ENCODE measurements at places on chromosomes 2 and 18.

DNA sequence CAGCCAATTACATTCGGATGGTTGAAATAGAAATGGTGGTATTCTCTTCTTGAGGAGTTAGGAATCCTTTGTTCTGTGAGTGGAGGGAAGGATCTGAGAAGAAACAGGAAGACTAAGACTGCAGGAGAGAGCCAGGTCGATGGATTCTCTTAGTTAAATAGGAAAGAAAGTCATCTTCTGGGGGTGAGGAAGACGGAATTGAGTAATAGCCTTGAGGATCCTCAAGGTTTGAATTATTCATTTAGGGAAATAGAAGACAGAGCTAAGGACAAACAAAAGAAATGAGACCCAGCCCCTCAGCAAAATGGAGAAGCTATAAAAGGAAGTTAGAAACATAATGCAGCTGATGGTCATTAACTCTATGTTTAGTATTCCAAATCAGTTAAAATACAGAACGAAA is 1.8 kb downstream of the LAPTM4A start:
- peak; percentile 48 for DNase-seq

DNA sequence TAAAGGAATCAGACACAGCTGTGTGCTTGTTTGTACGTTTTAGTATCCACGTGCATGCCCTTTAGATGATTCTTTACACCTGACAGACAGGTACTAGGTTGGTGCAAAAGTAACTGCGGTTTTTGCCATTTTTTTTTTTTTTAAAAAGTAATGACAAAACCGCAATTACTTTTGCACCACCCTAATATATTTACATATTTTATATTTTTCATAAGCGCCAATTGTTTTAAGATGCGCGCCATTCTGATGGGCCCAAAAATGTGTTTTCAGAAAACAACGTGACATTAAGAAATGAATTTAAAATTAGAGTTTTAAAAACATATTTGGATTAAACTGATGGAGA is 972 bp upstream of the COBLL1 start:
- DNase-seq = no peak

- DNase-seq = peak; percentile 14
Observed at GRCh38 chr18:7980656-7981055, 413.5 kb downstream of the PTPRM start.

GRCh38 chr2:55152475-55153412 is 79.3 kb downstream of the CLHC1 start:
- DNase-seq = no peak

- DNase-seq = no peak
Observed at GRCh38 chr2:55180374-55180773, 51.7 kb downstream of the CLHC1 start.

- DNase-seq = peak; percentile 84
Observed at GRCh38 chr2:143891879-143892308, 628.0 kb downstream of the ZEB2 start.

DNA sequence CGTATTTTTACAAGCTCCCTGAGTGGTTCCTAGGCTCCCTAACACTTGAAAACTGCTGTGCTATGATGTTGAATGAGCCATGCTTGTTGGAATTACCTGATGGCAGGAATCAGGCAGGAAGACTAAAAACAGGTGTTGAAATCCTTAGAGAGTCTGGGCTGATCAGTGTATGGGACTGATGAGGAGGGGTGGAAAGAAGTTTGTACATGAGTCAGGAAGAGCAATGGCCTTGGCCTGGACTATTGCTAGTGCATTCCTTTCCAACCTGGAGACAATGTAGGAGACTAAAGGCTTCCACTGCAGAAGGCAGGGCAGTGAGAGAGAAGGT is 25.0 kb upstream of the TMBIM1 start:
- no peak for DNase-seq

DNA sequence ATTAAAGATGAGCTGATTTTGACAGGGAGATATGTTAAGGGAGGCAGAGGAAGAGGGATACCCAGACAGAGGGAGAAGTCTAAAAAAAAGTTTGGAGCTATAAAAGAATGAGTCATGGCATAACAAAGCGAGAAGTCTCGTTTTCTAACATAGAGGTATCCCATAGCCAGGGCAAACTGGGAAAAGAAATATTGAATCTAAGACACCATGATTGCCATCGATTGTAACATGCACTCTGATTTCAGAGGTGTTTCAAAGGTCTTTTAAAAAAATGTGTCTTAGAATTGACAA is 110.7 kb downstream of the MDH1 start:
- DNase-seq = no peak

DNA sequence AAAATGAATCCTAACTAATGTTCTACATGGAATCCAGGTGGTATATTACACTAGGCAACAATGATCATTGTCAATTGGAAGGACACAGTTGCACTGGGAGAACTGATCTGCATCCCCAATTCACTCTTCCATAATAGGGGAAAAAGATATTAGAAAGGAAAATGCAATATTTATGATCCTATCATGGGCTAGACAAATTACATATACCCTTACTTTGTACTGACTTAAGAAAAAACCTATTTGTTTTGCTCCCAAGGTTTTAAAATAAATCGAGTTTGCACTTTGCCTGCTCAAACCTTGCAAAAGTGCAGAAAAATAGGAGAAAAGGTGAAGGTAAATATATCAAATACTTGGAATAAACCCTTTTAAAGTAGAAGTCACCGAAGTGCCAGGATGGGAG is 11.0 kb upstream of the PAX3 start:
- no peak for DNase-seq

DNA sequence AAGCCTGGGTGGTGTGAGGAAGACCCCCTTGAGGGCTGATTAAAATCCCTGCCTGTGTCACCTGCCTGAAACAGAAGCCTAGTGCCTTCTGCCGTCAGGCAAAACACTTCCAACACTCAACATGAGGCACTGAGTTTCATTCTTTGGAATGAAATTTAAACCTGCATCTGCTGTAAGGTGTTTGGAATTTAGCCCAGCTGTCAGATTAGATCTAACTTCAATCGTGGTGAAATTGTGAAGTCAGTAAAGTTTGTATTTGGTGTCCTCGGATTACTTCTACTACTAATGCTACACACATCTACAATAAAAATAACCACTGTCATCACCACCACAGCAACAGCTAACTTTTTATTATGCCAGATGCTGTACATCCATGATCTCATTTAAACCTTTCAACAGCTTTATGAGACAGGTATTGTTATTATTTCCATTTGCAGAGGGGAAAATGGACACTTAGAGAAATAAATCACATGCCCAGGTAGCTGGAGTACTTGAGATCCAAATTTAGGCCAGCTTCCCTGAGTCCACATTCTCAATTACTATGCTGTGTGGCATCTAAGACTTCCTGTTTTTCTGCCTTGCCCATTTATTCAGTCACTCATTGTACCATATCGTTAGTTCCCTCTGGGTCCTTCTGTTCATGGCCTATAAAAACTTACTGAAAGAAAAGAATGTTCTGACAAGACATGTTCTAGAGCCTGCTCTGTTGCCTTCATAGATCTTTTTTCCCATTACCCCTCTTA is 98.2 kb upstream of the GCFC2 start:
- no peak for DNase-seq

DNA sequence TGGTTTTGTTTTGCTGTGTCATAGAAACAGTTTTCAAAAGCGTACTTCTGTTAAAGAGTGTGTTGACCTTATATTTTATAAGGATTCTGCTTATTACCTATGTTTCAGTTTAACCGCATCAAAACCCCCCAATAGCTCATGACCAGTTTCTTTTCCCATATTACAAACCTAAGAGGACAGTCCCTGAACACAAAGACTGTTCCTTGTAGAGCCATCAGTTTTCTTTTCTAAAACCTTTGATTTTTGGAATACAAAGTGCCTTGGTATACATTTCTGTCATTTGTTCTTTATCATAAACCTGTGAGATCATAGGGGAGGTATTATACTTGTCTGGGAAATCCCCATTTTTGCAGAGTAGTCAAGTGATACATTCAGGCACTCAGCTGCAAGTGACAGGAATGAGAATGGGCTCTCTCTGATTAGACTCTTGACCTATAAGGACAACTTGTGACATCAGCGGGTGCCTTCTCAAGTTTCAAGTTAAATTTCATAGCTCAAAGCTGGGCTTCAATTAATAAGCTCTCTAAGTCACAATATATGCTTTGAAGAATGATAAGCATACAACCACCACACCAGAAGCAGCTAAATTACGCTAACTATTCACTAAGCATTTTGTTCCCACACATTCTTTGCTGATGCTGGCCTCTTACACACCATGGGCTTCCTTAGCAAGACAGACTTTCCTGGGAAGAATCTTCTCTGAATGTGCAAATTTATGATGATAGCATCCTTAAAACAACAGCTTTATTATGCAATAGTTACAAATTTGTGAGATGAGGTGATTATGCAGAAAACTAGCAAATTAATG is 97.5 kb upstream of the CD302 start:
- peak; percentile 33 for DNase-seq

DNA sequence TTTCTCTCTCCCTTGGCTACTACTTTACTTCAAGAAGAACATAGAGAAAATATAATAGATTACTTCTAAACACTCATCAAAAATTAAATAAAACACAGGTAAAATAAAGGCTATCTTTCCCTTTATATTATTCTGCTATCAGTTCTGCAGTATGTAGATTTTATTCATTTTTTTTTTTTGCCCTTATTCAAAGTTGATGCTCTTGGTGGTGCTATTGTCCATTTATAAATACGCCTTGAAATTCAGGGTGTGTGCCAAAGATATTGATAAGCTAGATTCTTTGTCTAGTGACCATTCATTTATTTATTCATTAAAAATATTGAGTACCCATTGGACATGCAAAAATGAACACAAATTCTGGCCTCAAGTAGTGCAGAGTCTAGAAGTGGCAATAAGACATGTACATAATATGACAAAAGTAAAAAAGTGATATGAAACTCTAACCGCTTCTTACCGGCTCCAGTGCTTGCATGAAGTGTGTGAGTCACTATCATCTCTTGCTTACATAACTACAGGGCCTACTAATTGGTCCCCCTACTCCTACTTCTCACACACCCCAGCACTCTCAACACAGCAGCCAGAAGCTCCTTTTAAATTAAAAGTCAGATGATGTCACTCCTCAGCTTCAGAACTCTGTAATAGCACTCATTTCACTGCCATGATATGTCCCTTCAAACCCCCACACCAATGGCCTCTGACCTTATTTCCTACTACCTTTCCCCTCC is 208.3 kb upstream of the FANCL start:
- DNase-seq = peak; percentile 41

DNA sequence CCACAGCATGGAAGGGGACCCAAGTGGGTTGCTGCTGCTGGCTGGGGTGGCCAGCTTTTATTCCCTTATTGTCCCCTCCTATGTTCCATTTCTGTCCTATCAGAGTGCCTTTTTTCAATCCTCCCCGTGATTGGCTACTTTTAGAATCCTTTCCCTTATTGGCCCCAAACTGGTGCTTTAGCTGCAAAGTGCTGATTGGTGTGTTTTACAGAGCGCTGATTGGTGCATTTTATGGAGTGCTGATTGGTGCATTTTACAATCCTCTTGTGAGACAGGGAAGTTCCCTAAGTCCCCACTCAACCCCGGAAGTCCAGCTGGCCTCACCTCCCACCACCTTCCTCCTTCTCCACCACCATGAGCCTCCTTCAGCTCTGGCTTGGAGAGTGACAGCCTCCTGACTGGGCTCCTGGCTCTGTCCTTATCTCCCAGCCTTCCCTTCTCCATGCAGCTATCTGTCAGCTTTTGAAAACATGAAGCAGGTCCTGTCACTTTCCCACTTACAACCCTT is 20.7 kb upstream of the PLB1 start:
- no peak for DNase-seq

- DNase-seq = peak; percentile 5
Observed at GRCh38 chr2:191942090-191942738, 95.3 kb upstream of the CAVIN2 start.

DNA sequence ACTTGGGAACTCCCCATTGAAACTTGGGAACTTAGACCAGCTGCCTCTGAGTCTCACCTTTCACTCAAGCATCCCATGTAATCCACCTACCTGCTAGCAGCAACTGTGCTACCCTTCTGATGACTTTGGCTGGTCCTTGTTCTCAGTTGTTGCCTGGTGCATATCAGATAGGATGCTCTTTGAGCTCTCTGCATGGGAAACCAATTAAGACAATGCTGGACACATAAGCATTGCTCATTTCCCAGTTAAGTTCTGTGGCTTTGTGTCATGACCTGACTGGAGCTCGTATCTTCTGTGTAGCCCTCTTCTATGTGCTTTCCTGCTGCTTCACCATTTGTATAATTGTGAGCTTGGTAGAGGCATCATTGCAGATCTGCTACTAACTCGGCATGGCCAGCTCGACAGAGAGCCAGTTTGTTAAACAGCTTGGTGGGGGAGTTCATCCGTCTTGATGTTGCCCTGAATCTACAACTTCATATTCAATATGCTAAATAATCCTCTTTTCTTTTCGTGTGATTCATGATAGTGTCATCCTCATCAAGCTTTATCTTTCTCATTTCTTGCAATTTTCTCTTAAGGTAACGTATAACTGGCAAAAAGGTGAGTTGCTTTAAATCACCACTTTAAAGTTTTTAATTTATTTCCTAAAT is 447.5 kb upstream of the SLC14A2 start:
- DNase-seq = no peak

- DNase-seq = no peak
Observed at GRCh38 chr18:22355598-22355997, 62.1 kb downstream of the CTAGE1 start.

GRCh38 chr18:5457462-5457957 is 86.3 kb downstream of the EPB41L3 start:
- peak; percentile 46 for DNase-seq

- DNase-seq = no peak
Observed at GRCh38 chr18:62715436-62715758, at the start of gene PHLPP1. Gene PHLPP1 (plus strand): TSS chr18:62715541. CDS start chr18:62715684, 143 bp downstream.

DNA sequence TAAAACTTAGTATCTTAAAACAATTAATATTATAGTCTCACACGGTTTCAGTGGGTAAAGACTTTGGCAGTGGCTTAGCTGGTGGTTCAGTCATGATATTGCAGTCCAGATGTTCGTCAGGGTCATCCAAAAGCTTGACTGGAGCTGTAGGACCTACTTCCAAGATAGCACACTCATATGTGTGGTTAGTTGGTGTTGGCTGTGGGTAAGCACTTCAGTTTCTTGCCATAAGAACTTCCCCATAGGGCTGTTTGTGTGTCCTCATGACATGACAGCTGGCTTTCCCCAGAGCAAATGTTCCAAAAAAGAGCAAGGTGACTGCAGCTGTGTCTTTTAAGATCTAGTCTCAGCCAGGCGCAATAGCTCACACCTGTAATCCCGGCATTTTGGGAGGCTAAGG is 48.5 kb upstream of the EPC2 start:
- no peak for DNase-seq

GRCh38 chr2:7450188-7450832 is 533.1 kb downstream of the RNF144A start:
- DNase-seq = no peak

- DNase-seq = no peak
Observed at GRCh38 chr18:44309185-44309584, 371.5 kb upstream of the SETBP1 start.

- no peak for DNase-seq
Observed at GRCh38 chr18:44510390-44510789, 170.3 kb upstream of the SETBP1 start.

GRCh38 chr2:137435162-137435561 is 529.1 kb upstream of the HNMT start:
- no peak for DNase-seq

DNA sequence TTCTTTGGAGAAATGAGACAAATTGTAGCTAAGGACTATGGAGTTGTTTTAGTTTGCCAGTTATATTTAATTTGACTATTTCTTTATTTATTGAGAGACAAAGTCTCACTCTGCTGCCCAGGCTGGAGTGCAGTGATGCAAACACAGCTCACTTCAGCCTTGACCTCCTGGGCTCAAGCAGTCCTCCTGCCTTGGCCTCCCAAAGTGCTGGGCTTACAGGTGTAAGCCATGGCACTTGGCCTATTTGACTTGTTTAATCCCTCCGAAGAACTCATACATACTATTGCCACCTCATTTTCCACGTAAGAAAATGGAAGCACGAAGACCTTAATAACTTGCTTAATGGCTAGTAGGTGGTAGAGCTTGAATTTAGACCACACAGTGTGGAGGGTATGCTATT is 988 bp upstream of the RNF144A start:
- no peak for DNase-seq
